ENCODE measurements at places on chromosomes 2 and 18.
A peak's percentile ranks its signal among the peaks of the same experiment; 100 is the strongest.

DNA sequence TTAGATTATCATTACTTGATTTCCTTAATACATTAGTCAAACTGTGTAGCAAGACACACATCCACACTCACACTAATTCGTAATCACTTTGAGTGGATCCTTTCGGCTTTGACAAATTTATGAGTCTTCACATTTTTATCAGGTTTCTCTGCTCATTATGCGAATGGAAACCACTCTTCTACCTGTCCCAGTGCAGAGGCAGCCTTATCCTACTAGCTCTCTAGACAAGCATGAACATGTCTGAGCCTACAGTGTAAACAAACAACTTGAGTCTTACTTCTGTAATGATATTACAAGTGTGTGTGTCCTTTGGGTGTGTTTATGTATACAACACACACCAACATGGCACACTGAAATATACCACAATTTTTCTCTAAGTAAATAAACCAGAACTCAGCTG lies 361.9 kb upstream of the CHST9 start:
- DNase-seq: no peak

- no peak for DNase-seq
These were observed 6.9 kb downstream of the ITGB1BP1 start for GRCh38 chr2:9416267-9416961.

DNA sequence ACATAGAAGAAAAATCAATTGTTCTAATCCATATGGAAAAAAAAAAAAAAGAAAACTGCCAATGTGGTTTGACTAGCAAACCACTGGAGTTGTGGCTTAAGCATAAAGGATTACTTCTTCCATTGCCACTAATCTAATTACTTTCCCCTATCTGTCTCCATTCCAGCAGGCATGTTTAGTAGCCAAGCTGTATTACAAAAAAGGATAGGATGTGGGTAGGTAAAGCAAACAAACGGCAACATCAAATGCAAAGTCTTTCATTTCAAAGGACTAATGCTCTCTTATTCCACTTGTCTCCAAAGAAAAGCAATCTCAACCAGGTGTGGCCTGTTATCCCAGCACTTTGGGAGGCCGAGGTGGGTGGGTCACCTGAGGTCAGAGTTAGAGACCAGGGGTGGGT lies 36.5 kb downstream of the SLC8A1 start:
- DNase-seq: no peak

GRCh38 chr2:219285894-219286425 lies 6.8 kb downstream of the DNAJB2 start:
- no peak for DNase-seq

DNA sequence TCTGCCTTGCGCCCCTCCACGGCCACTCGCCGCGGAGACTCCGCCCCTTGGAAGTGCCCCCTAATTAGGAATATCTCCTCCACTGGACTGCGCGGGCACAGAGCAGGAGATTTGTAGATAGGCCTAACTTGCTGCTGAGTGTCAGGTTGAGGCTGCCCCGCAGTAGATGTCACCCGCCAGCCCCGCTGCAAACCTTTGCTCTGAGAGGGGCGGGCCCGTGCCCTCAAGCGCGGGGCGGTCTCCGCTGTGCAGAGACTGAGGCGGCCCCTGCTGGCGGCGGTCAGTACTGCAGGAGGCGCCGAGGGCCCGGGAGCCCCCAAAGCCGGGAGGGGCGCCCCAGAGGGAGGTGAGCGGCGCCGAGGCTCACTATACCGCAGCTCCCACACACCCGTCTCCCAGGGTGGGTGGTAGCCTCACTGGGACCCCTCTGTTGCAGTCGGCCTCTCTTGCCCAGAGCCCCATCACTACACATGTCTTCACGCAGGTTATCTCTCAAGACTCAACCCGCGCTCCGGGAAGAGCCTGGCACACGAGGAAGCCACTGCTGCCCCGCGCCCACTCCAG lies 2.9 kb upstream of the NEURL3 start:
- DNase-seq: peak; percentile 85
